Forelimb muscle (tissue), 1 donor: ENCODE measurements at places on chromosomes 16 and 17. TPM values are rescaled to one million over a fixed set of nuclear protein-coding genes. Genes with fewer than 3 reads are reported as not detected.

SLC2A4 gene
- polyA plus RNA-seq = 39.2 TPM

GRCh38 chr16:67164599-67165061, at the start of gene HSF4:
HSF4 (plus strand) TSS chr16:67164745; CDS start chr16:67164812, 67 bp downstream.
- DNase-seq = no peak

- no peak for DNase-seq
Observed at GRCh38 chr17:539766-540165, 174.9 kb downstream of the VPS53 start.

DNA sequence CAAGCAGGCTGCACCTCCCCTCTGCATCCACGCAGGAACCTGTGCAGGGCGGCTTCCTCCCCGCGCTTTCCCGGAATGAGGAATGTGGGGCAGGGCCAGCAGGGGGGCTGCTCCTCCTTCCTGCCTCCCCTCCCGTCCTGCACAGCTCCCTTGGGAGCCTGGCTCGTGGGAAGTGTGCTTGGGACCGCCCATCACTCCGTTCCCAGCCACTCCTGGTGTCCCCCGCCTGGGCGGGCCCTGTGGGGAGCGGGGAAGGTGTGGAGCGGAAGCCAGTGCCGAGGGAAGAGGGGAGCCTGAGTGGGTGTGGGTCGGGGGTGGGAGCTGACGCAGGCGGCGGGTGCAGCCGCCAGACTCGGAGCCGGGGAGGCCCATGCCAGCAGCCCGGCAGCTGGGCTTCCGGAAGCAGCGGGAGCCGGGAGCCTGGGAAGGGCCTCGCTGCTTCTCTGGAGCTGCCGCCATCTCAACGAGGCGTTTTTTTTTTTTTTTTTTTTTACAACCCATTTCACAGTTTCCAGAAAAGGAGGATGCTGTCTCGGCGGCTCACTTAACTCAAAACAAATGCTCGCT, 24.1 kb downstream of the BAHCC1 start:
- no peak for DNase-seq

GRCh38 chr16:56328276-56329022, 96.9 kb downstream of the AMFR start:
- DNase-seq = no peak

CDH11 gene
- polyA plus RNA-seq = 43.2 TPM

ALOXE3 gene
- not detected for polyA plus RNA-seq

DNA sequence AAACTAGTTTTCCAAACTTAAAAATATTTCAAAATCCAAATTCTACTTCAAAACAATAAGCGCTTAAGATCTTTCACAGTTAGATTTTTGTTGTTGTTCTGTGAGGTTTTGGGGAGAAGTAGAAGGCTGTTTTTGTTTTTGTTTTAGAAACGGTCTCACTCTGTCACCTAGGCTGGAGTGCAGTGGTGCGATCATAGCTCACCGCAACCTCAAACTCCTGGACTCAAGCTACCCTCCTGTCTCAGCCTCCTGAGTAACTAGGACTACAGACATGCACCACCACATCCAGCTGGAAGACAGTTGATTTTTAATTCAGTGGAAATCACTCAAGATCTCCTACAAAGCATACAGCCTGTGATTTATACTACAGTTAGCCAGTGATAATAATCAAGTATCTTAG, 2.7 kb downstream of the SHCBP1 start:
- DNase-seq = no peak
